ENCODE measurements at places on chromosomes 2 and 18.
A peak's percentile ranks its signal among the peaks of the same experiment; 100 is the strongest.

GRCh38 chr2:190599073-190599472 lies 49.8 kb upstream of the NAB1 start:
- ATAC-seq: no peak

- no peak for ATAC-seq
Observed at GRCh38 chr2:121955872-121956271, 200.4 kb downstream of the TSN start.

- no peak for ATAC-seq
Observed at GRCh38 chr2:26080356-26080755, 46.5 kb downstream of the RAB10 start.

DNA sequence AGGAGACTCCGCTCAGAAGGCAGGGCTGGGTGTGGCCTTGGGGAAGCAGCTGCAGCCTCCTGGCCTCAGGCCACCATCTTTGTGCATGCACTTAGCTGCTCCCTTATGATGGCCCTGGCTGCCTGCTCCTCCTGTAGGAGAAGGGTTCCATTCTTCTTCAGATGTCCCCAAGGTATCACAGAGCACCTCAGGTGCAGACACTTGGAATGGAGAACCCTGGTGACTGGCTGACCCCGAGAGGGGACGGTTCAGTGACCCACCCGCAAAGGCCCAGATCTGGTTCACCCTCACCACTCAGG lies 9.6 kb downstream of the GPAT2 start:
- ATAC-seq: no peak

DNA sequence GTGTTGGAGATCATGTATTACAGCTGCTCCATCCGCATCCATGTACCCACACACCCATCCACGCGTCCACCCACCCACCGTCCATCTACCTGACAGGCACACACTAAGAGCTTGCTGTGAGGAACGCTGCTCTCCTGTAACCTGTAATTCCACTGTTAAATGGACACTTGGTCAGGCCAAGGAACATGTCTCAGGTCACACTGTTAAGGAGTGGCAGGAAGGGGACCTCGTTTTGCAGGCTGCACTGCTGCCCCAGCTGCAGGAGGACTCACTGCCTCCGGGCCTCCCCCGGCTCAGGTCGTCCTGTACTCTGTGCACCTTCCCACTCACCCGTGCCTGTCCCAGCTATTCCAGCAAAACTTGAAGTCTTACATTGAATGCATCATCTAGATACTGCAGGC lies 170.5 kb downstream of the EIPR1 start:
- ATAC-seq: no peak

- ATAC-seq: peak; percentile 84
Observed at GRCh38 chr2:44155666-44156446, 12.8 kb upstream of the PPM1B start.

GRCh38 chr2:7633566-7634153 lies 716.4 kb downstream of the RNF144A start:
- no peak for ATAC-seq

DNA sequence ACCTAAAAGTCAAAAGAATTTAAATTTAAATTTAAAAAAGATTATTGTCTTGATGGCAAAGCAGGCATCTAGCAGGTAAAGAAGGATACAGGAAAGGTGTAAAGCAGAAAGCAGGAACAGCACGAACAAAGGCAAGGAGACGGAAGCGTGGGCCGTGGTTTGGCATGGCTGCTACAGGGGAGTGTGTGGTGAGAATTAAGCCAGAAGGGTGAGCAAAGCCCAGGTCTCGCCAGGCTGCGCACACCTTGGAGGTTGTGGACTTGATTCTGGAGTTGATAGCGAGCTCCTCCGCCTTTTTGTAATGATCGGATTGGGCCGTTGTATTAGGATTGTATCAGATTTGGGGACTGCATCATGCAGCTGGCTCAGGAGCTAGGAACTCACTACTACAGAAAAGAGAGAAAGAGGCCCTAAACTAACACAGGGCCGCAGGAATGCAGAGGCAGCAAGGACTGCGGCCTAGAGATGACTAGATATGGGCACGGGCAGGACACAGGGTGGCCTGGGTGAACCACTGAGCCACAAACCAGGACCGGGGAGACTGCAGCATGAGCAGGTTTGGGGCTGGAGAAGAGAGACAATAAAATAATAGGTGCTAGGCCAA lies 71.4 kb upstream of the TMEM247 start:
- no peak for ATAC-seq

- ATAC-seq: no peak
Observed at GRCh38 chr2:199727306-199727705, 123.7 kb downstream of the FTCDNL1 start.

DNA sequence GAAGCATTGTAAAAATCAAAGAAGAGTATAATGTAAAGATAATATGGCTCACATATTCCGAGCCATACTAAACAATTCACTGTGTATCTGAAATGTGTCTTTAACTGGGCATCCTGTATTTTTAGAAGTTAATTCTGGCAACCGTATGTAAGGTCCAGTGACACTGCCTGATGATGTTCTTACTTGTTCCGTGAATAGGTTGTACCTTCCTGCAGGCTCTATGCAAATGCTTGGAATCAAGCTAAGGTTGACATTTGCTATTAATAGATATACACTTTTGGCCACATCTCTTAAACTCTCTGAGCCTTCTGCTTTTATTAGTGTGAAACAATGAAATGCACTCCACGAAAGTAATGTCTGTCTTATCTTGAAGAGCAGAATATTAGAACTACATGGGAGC lies 534.6 kb downstream of the CCDC85A start:
- no peak for ATAC-seq

DNA sequence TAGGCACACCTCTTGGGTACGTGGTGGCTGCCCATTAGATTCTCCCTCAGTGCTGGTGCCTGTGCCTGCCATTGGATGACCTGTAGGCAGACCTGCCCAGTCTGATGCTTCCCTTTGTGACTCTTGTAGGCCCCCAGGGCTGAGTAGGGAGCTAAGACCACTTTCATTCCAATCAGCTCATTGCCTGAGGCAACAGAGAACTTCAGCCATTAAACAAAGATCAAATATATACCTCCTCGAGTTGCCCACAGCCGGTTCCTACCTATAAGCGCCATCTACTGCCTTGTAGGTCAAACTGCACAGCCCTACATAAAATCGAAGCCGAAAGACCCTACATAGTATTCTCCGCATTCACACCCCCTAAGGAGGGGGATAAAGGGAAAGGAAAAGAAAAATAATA lies 184.6 kb downstream of the ETAA1 start:
- ATAC-seq: no peak

GRCh38 chr2:55001716-55002115 lies 48.5 kb downstream of the RTN4 start:
- no peak for ATAC-seq

GRCh38 chr2:173571021-173571821 lies 216.5 kb downstream of the CDCA7 start:
- ATAC-seq: peak; percentile 84

DNA sequence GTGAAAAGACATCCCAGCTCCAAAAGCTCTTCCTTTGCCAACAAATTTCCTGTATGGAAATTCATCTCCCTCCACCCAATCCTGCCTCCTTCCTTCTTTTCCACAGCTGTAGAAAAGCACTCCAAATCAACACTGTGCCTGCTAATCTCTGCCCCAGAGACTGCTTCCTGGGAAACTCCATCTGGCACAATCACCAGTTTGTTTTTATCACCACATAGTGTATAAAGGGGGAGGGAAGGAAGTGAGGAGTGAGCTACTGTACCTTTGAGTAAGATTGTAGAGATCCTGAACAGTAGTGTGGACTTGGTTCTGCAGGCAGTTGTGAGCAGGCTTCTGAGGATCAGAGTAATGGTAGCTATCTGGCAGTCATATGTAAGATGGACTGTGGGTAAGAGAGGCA lies 14.7 kb upstream of the FAM237A start:
- ATAC-seq: no peak

GRCh38 chr2:54508541-54508940 lies 52.4 kb downstream of the SPTBN1 start:
- no peak for ATAC-seq
